ENCODE measurements at places on chromosomes 3 and 15. TPM values are rescaled to one million over a fixed set of nuclear protein-coding genes. Genes with fewer than 3 reads are reported as not detected.

DNA sequence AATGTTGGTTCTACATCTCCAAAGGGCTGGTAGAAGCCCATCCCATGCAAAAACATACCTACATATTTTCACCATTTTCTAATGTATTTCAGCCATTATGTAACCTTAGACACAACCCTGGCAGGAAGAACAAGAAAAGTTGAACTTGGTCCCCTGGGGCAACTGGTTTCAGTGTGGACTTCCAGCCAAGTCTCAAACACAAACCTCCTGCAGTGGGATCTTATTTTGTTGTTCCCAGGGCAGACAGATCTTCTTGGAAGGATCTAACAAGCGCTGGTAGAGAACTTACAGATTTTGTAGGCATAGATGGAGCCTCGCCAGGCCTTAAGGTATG lies 96.3 kb downstream of the ADAMTS17 start:
- no peak for DNase-seq

GRCh38 chr3:172142051-172142863 lies 102.9 kb downstream of the FNDC3B start:
- peak; percentile 21 for DNase-seq

KIF7 gene
- total RNA-seq: 5.0 TPM

GRCh38 chr3:88225326-88226008 lies 75.7 kb downstream of the C3orf38 start:
- DNase-seq: no peak

DNA sequence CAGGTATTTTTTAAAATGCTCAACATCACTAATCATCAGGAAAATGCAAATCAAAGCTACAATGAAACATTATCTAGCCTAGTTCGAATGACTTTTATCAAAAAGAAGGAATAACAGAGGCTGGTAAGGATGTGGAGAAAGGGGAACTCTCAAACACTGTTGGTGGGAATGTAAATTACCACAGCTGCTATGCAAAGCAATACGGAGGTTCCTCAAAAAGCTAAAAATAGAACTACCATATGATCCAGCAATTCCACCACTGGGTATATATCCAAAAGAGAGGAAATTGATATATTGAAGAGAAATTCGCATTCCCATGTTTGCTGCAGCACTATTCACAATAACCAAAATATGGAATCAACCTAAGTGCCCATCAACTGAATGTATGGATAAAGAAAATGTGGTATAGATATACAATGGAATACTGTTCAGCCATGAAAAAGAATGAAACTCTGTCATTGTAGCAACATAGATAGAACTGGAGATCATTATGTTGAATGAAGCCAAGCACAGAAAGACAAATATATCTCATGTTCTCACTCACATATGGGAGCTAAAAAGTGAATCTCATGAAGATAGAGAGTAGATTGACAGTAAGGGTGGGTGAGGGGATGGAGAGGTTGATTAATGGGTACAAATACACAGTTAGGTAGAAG lies 19.7 kb upstream of the CLN6 start:
- no peak for DNase-seq

GRCh38 chr3:197736010-197736490 lies 654 bp downstream of the RUBCN start:
- DNase-seq: peak; percentile 31

- DNase-seq: no peak
Observed at GRCh38 chr3:143650827-143651226, 197.4 kb downstream of the SLC9A9 start.

DNA sequence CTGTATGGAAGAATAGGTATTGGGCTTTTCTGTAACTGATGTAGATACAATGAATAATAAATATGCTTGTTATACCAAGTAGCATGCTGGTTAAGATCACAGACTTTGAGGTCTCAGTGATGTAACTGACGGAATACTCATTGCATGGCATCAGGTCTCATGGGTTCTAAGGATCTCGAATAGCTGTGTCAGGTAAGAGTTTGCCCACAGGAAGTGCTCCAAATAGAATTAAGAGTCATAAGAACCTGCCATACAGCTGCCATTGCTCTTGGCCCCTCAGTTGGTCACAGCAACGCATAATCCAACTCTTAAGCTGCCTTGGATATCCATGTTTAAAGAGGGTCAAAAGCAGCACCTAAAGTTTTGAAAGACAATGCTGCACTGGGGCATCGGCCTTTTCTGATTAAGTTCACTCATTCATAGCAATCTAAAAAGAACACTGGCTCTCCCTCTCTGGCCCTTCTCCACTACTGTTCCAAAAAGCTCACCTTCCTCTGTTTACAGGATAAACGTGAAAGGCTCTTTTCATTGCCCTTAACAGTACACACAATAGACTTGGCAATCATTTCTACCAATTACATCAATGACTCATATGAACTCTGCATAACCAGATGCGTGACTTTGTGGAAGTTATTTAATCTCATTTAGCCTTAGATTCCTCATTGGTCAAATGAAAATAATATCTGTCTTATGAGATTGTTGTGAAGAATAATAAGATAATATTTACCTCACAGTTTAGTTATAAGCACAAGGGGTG lies 74.6 kb downstream of the ZBTB20 start:
- DNase-seq: no peak

ZPLD1 gene
- total RNA-seq: 0.15 TPM

All from SJCRH30 (cell line).